Stimulated activated CD4-positive, alpha-beta T cell treated with anti-CD3 and anti-CD28 coated beads, TNF-alpha, amount 100 ng/mL, for 24 hours (primary cell): ENCODE measurements at places on chromosomes 1 and 21.

- DNase-seq, result no peak
These were observed 393.3 kb downstream of the PTBP2 start for GRCh38 chr1:97114842-97115241.

DNA sequence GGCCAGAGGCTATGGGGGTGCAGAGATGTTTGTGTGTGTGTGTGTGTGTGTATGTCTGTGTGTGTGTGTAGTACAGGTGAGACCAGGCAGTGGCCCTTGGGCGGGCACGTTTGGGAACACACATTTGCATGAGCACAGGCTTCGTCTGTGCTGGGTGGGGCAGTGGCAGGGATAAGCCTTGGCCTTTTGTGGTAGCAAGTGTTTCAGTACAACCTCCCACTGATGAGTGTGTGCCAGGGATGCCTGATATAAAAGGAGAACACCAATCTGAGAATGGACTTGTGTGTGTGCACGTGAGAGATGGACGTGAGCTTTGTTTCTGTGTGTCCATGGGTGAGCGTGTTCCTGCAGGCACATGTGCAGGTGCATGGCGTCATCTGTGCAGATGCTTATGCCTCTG is 3.0 kb downstream of the NTRK1 start:
- DNase-seq, result no peak

- DNase-seq, result no peak
These were observed 81.2 kb downstream of the RIPK4 start for GRCh38 chr21:41685511-41686149.

DNA sequence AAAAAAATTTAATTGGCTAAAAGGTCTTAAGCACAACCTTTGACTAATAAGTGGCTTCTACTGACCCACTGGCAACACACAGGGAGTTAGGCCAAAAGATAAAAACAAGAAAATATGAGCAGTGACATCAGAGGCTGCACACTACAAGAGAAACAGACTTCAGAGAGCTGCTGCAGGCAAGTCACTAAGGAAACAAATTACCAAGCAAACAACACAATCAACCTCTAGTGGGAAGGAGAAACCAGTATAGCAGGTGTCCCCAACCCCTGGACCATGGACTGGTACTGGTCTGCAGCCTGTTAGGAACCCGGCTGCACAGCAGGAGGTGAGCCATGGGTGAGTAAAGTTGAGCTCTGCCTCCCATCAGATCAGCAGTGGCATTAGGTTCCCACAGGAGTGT is 20.8 kb upstream of the ENSA start:
- DNase-seq, result no peak

DNA sequence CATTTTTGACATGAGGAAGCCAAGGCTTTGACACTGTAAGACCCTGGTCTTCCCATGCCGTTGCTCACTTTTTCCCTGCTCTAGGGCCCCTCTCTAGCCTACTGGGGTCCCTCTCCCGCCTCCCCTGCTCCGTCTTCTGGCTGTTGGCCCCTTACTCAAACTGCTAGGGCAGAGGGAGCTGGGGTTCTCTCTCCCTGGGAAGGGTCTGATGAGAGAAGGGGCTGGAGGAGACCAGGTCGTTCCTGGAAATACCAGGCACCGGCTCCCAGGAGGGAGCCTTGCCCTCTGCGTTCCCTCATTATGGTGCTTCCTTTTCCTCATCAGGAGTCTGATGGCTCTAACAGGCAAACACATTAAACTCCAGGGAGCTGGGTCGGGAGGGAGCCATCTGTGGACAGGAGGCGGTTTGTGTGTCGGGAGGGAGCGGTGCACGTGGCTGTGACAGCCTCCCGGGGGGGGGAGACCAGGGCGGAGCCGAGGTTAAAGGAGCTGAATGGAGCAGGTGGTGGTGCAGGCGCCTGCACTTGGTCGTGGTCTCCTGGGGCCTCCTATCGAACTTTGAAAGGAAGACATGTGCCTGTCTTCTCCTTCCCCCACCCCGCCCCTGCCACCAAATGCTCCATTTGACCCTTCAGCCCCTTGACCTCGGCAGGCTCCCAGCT is 35.4 kb upstream of the LHX4 start:
- DNase-seq, result no peak

GRCh38 chr1:46288485-46289133 is 14.8 kb downstream of the LRRC41 start:
- no peak for DNase-seq

GRCh38 chr1:195744256-195744655 is 864.0 kb downstream of the KCNT2 start:
- no peak for DNase-seq
